ENCODE measurements at places on chromosomes 3 and 15.

DNA sequence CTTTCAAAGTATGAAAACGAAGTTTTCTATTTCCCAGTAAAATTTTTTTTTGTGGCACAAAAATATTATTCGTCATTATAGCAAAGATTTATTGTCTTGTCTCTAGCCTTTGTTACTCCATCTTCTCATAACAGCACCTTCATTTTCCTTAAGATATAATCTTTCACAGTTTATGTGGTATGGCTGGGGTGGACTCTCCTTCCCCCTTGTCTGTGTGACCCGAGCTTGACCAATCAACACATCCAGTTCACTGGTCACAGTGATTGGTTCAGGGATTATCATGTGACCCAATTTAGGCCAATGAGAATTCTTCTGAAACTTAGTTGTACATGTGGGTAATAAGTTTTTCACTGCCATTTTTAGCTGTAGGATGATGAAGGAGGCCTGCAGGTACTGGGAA, 71.2 kb upstream of the DCBLD2 start:
- DNase-seq, result no peak

DNA sequence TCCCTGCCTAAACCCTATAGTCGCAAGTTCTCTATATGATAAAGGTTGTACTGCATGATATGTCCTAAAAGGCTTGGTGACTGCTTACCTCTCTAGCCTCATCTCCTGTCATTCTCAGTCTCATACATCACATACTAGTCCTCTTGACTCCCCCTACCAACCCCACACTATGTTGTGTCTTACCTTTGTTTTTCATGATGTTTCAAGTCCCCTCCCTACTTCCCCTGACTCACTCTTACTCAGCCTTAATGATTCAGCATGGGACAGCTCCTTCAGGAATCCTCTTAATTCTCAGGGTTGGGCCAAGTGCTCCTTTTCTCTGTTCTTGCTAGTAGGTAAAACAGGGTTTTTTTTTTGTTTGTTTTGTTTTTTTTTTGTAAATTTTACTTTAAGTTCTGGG, 49.6 kb downstream of the SLMAP start:
- no peak for DNase-seq

GRCh38 chr15:67011617-67012005, 53.8 kb upstream of the SMAD3 start:
- no peak for DNase-seq

DNA sequence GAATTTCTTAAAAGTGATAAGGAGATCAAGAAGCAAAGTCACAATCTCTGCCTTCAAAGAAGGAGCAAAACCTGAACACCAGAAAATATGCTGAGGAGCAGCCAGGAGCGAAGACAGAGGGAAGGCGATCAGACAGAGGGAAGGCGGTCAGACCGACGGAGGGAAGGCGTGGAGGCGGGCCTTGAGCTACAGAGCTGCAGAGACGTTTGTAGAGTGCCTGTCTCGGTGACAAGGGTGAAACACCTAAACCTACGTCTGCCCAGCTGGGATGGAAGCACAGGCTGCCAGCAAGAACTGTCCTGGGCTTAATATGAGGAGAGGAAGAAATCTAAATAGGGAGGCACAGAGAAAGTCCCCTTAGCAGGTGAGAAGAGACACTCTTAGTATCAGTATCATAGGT, 476.0 kb downstream of the OCA2 start:
- no peak for DNase-seq

GRCh38 chr15:67042551-67043142, 22.8 kb upstream of the SMAD3 start:
- no peak for DNase-seq

DNA sequence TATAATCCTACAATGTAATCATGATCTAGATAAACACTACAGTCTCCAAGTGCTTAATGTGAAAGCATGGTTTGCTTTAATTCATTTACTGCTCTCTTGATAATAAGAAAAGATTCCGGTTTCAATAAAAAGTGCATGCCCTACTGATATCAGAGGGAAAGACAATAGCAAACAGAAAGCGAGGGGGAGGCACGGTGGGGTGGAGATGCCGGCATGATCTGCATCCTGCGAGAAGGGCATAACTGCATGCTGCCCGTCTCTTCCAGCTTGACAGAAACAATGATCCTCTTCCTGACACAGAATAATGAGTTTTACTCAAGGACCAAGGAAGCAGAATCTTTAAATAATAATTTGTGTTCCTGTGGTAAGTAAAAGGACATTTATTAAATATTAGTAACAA, 51.7 kb downstream of the GOLIM4 start:
- DNase-seq, result no peak

- no peak for DNase-seq
These were observed 3.4 kb downstream of the FSD2 start for GRCh38 chr15:82802497-82802896.

GRCh38 chr15:73457334-73457733, 14.4 kb downstream of the REC114 start:
- no peak for DNase-seq

GRCh38 chr3:113537155-113537554, 4.8 kb downstream of the SIDT1 start:
- DNase-seq, result no peak

DNA sequence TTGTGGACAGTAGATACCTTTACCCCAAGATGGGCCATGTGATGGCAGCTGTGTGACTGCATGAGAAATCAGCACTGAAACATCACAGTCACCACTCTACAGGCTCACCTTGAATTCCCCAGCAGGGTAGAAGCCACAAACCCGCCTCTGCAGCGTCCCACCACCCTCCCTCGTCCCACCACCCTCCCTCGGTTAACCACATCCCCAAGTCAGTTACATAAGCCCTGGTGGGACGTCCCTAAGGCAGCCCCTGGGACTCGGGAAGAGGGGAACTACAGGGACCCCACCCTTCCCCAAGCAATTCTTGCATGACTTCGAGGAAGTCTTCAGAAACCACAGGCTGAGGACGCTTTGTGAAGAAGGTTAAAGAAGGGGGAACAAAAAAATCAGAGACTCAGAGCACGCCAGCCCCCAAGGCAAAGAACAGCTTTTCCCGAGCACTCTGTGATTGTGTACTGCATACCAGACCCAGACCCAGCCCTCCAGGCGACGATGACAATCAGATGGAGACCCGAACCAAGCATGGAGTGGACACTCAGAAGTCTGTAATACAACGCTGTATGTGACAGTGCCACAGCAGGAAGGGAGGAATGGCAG, 60.5 kb downstream of the SH3BP5 start:
- no peak for DNase-seq

DNA sequence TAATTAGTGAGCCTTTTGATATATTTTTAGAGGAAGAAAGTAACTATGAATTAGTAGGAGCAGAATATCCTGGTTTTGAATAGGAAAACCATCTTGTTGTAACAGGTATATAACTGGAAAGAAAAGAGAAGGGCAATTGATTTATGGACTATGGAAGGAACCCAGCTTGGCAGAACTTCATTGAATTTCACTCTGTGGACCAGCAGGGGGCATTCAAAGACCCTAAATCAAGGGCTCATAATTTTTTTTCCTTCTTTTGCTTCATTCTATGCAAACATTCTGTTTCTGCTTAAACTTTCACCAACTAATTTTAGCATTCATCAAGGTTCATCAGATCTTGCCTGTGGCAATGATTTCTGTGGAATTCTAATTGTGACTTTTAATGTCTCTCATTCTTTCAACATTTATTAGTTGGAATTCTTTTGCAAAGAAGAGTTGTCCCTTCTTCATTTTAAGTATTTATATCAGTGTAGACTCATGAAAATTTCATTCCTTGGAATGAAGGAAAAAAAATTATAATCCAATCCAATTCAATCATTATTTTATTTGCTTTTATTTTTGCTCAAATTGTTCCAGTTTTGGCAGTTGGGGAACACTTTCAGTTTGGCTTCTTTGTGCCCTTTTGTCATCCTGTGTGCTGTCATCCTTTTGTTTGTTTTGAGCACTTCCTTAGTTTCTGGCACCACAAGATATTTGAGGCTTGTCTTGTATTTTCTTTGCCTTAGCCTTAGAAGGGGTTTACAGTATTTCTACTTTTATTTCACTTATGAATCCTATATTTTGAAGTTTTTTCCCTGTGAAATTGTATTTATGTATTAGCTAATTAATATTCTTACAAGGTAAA, 30.4 kb downstream of the NXPE3 start:
- DNase-seq, result peak; percentile 18

- no peak for DNase-seq
These were observed 142.5 kb upstream of the EIF1B start for GRCh38 chr3:40166997-40167396.

DNA sequence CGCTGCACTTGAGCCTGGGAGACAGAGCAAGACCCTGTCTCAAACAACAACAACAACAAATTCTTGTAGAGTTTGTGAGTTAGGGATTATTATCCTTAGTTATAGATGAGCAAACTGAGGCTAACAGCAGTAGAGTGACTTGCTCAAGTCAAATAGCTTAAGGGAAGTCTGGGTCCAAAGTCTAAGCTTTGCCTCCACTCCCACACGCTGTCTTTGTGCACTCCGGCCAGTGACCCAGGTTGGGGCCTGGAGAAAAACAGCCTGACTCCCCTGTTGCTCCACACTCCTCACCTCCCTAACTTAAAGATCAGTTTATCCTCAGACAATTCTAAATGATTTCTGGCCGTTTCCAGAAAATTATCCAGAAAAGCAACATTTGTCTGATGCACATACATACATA, 9.2 kb upstream of the SIN3A start:
- DNase-seq, result no peak

GRCh38 chr3:1230920-1231319, 138.1 kb downstream of the CNTN6 start:
- no peak for DNase-seq

DNA sequence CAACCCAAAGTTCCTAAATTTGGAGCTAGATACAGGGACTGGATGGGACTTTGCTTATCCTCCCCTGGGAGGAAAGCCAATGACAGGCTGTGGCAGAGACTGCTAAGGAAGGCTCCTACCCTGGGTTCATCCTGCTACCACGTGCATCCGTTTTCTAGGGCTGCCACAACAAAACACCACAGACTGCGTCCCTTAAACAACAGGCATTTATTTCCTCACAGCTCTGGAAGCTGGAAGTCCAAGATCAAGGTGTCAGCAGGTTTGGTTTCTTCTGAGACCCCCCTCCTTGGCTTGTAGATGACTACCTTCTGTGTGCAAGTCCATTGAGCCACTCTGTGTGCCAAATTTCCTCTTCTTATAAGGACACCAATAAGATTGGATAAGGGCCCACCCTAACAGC, 263.9 kb downstream of the FAM43A start:
- no peak for DNase-seq

DNA sequence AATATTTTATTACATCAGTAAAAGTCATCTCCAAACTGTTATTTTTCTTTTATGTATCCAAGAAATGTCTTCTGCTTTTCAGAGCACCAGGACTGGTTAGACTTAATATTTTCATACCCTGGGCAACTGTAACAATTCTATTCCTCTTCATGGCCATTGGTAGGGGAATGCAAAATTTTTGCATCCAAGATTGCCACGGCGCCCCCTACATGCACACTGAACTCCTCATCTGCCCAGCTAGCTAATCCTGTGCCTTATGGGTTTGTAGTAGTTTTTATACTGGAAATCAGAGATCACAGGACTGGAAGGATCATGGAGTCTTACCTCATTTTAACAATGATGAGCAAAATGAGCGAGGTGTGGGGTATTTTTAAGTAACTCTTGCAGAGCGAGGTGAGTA, 74.2 kb downstream of the CRTC3 start:
- no peak for DNase-seq

- no peak for DNase-seq
These were observed 34.4 kb downstream of the TARS3 start for GRCh38 chr15:101689901-101690300.

- no peak for DNase-seq
These were observed 3.8 kb downstream of the MPI start for GRCh38 chr15:74893627-74894026.

DNA sequence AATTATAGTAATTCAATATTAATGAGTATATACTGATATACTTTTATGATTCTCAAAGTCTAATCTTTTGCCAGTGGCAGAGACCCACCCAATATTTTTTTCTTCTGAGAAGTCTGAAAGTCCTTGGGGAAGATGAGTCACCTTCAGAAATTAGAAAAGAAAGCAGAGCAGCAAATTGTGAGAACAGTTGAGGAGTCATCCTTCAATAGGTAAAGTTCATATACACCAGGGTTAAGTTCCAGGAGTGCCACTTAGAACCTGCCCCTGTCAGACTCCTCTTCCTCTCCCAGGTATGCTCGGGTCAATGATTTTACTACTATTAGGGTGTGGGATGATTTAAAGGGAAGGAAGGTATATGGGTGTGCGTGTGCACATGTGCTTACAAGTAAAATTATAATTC, 7.1 kb downstream of the CLRN1 start:
- no peak for DNase-seq

GRCh38 chr3:160150525-160150924, 74.7 kb upstream of the C3orf80 start:
- no peak for DNase-seq

- no peak for DNase-seq
These were observed 56.8 kb downstream of the FEZF2 start for GRCh38 chr3:62316525-62316924.

DNA sequence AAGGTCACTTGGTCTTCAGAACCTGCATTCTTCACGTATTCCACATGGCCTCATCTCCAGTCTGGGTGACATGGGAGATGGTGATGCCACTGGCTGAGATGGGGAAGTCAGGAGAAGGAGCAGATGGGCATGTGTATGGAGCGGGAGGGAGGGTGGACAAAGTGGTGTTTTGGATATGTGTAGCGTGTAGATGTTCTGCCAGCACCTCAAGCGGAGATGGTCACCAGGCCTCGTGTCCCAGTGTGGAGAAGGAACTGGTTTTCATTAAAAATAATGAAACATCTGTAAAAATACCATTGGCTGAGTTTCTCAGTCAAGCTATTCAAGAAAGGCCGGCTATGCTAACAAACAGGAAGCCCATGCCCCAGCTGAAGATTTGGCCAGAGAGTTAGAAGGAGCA, 26.2 kb downstream of the LARP6 start:
- DNase-seq, result no peak

DNA sequence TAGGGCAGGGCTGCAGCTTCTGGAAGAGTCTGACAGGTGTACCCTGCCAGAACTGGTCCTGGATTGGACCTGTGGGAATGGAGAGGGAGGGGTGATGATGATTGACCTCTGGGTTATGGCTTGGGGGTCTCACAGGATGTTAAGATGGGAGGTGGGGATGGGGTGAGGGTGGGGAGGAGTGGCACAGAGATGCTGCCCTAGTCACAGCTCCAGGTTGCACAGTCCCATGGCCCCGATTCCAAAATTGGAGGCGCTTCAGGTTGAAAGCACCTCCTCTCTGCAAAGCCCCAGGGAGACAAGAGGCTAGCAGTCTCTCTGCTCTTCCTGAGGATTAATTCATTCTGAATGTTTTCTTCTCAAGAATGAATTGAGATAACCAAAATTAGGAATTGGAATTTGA, 101.4 kb downstream of the FAM43A start:
- DNase-seq, result no peak

GRCh38 chr3:185402561-185402960, 39.6 kb downstream of the MAP3K13 start:
- DNase-seq, result peak; percentile 77
